ENCODE measurements at places on chromosomes 13 and 19.

GRCh38 chr13:108200781-108201398 lies 14.4 kb downstream of the LIG4 start:
- DNase-seq = no peak

- DNase-seq = no peak
These were observed 51.2 kb downstream of the MBD3L2B start for GRCh38 chr19:6970021-6970420.

- no peak for DNase-seq
These were observed 30.2 kb upstream of the CCNE1 start for GRCh38 chr19:29781386-29782259.

DNA sequence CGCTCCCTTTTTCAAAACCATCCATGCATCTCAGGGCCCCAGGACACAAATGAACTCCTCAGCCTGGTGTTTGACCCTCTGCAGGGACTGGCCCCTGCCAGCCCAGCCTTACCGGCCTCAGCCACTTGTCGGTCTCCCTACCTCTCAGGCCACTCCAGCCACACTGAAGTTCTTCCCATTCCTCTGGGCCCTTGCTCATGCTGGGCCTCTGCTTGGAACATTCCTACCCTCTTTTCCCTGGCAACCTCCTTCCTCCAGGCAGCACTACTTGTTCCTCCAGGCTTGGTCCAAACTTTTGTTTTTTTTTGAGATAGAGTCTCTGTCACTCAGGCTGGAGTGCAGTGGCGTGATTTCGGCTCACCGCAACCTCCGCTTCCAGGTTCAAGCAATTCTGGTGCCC lies 7.6 kb upstream of the EGLN2 start:
- no peak for DNase-seq

- DNase-seq = no peak
These were observed 3.2 kb upstream of the ZNF235 start for GRCh38 chr19:44308011-44308410.

DNA sequence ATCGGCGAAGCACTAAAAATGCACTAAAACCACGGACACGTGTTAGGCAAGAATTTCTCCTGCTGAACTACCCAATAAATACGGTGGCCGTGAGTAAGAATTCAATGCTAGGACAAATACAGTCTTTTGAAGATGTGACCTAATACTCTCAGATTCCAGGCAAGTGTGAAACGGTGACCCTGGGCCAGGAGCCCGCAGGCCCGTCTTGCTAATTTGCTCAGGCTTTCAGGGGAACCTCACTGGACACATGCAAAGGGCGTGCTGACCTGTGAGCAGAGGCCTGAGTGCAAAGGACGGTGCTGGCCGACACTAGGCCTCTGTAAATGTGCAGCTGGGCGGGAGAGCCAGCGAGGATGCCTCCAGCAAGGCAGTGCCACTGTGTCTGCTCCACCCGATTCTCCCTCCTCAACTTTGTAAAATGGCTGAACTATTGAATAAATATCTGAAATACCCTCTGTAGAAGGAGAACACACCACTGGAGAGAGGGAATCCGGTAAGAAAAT lies 70.1 kb downstream of the STK24 start:
- DNase-seq = no peak

DNA sequence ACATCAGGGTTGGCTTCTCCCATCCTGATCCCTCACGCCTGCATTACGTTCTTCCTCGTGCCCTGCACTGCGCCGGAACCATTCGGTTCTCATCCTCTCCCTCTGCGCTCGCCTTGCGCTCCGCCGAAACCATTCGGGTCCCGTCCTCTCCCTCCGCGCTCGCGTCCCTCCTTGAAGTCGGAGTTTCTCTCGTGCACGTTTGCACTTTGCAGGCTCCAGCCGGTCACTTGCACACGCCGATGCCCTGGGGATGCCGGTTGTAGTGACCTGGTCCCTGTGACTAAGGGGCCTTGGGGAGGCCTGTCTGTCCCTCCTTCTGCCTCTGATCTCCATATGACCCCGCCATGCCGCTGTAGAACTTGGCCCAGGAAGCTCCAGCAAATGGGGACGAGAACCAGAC lies 265.8 kb downstream of the TEX29 start:
- no peak for DNase-seq

DNA sequence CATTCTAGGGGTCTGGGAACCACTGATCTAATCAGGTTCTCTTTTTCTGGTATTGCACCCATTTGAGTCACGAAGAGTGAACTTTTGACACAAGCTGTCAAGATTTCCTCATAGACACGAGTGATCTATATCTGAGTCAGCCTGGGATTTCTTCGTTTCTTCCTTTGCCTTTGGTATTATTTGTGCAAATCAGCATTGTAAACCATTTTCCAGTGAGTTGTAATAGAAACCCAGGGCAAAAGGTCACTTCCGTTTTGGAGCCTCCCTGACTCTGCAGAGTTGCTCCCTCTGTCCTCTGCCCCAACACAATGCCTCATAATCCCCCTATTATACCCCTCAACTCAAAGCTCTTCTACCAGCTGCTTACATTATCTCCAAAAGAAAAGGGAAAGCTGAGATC lies 615.1 kb downstream of the EFNB2 start:
- no peak for DNase-seq

GRCh38 chr19:54179921-54180461 lies 7.0 kb upstream of the TMC4 start:
- DNase-seq = no peak

- peak; percentile 73 for DNase-seq
These were observed 591 bp downstream of the DEDD2 start for GRCh38 chr19:42216653-42217519.

DNA sequence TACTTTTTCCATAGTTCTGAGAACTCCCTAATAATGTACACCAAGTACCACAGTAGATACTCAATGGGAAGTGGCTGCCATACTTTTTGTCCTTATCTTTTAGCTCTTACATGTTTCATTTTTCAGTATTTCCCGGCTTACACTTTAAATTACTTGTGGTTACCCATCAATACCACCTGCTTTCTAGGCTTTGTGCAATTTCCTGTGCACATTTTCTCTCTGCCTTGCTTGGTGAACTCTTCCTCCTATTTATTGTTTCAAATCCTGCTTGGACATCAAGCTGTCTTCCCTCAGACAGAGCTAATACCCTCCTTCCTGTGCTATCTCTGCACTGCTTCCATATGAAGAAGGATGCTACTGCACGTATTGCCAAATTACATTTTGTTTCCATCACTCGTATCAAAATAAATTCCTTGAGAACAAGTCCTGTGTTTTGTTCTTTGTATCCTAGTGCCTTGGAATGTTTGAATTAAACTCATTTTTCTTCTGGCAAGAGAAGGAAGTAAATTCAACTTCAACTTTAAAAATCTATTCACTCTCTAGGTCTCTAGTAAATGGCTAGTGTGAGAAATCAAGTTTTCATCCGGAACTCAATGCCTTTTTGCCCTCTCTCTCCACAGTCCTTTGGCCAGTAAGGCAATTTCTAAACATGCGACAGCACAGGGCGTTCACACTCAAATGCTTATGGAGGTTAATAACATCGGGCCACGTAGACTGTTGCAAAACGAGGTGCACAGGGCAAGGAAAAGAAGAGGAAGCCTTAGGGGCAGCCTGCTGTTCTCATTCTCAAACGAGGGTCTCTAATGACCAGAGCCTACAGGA lies 5.6 kb downstream of the ZAR1L start:
- no peak for DNase-seq

GRCh38 chr19:518598-519231 lies 11.4 kb downstream of the TPGS1 start:
- DNase-seq = no peak

DNA sequence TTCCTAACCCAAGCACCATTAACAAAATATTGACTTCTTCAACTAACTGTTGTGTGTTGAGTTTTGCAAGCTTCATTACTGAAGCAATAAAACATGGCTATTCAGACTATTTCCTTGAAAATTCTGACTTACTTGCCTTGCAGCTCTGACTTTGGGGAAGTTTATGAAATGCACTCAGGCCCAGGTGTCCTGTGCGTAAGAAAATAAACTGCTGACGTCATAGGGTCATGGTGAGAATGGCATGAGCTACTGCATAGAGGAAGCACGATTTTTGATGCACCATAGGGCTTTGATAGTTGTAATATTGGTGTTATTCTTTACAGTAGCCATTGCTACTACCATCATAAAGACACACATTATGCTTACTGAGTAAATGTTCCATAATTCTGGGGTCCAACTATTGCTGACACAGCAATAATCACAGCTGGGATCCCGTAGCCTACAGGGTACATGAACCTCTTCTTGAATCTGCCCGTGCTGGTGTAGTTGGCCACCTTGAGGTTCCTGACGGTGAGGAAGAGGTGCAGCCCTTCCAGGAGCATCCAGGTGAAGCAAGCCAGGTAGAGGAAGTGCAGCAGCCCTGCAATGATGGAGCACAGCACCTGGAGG lies 57.9 kb downstream of the MBD3L2B start:
- DNase-seq = no peak

DNA sequence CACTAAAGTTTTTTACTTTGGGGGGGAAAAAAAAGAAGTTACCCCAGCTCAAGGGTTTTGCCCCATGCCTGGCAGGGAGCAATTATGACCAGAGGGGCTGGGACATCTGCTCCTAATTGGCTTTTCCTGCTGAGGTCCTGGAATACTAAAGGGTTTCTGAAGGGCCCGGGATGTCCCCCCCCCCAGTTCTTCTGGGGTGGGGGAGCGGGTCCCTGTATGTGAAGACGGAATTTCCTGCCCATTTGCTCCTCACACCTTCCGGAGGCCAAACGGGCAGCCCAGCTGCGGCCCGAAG lies 1.1 kb upstream of the DLL3 start:
- no peak for DNase-seq

GRCh38 chr19:10642473-10643171 lies 11.5 kb upstream of the ILF3 start:
- DNase-seq = no peak

GRCh38 chr13:27047081-27047480 lies 124.5 kb downstream of the USP12 start:
- no peak for DNase-seq

- DNase-seq = peak; percentile 47
These were observed 12.4 kb upstream of the PROZ start for GRCh38 chr13:113145911-113146598.

GRCh38 chr13:97502181-97502580 lies 68.2 kb downstream of the RAP2A start:
- DNase-seq = no peak

All from activated CD8-positive, alpha-beta memory T cell treated with anti-CD3 and anti-CD28 coated beads, Interleukin-2, amount 50 U/mL, for 48 hours (primary cell).